Body of pancreas (tissue), 4 donors: ENCODE measurements at places on chromosomes 1 and 21. TPM values are rescaled to one million over a fixed set of nuclear protein-coding genes. Genes with fewer than 3 reads are reported as not detected.

DNA sequence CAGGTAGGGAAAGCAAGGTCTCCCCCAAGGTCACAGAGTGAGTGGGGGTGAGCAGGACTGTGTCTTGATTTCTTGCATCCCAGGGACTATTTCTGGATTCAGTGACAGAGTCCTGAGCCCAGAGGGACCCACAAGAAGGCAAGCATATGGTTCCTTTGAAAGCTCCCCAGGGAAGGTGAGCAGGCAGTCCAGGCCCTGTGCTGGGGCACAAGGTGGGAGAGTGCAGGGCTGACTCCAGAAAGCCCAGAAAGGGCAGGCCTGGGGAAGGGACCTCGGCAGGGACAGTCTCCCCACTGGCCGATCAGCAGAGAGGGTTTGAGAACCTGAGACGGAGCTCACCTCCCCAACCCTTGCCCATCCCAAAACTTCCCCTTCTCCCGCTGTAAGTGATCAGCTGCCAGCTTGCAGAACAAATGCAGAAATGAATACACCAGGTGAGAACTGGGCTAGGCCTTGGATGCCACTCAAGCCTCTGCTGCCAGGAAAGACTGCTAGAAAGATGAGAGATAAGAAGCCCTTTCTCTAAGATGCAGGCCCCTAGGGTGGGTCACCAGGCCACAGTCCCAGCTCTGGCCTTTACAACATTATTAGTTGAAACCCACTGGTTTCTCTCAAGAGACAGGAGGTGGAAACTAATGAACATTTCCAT lies 121.0 kb downstream of the GLIS1 start:
- no peak for DNase-seq

DNA sequence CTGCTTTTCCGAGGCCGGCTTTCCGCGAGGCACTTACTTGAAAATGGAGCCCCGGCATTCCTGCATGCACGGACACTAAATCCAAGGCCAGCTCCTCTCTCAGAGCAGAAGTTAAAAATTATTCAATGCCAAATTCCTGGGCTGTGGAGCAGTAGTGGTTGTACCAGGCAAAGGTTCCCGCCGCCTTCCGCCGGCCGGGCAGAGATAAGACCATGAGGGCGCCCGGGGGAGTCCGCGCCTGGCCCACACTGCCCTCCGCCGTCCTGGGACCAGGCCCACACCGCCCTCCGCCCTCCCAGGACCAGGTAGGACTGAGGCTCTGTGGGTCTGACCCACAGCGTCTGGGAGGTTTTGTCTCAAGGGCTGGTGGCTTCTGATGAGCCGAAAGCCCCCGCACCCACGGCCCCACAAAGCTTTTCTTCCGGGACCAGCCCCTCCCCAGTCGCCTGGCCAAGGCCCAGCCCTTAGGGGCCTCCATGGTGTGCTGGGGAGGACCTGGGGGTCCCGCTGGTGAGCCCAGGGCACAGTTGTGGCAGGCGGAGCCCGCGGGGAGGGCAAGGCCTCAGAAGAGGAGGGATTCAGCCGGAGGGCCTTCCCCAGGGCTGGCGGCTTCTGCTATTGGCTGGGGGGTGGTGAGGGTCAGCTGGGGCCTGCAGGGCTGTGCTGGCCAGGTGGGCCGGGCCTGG lies 12.7 kb upstream of the C1orf159 start:
- peak; percentile 63 for DNase-seq

The SPRR2D gene
- not detected for total RNA-seq

DNA sequence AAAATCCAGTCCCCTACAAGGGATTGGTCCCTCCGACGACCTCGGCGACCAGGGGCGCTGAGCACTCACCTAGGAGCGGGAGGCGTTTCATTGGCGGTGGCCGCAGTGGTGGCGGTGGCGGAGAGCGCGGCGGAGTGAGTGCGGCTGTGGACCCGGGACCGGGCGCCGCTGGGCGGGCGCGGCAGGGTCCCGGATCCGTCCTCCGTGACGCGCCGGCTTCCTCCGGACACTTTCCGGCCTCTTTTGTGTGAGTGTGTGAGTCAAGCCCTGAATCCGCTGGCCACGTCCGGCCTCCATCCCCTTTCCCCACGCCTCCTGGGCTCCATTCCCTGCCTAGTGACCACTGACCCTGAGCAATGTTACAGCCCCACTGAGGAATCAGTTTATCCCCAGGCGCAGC lies at the start of gene ADGRL4:
ADGRL4 (minus strand) TSS at position 167 of the 400 bp plus-strand sequence; CDS start at position 91, 76 bp downstream.
- peak; percentile 10 for DNase-seq

DNA sequence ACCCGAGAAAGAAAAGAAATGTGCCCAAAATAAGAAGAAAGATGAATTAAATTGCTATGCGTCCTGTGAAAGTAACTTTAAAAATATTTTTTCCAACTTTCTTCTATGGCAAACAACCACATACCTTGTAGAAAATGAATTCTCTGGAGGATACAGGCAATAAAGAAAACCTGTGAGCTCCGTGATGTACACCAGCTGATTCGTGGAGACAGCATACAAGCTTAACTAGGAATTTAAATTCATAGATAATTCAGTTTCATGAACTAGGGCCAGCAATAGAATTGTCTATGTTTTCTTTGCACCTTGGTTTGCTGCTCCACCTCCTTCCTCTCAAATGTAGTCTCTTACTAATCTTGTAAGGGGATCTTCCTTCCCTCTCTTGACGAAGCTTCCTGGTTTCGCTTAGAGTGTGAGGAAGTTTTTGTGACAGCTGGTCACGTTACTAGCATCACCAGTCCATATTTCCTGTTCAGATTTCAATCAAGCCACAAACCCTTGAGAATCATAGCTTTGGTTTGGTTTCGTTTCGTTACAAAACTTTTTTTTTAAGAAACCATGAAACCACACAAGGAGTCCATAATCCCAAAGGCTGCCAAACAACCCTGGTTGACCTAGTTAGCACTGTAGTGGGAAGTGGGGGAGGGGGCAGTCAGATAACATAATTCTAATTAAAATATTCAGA lies 35.8 kb downstream of the GREM2 start:
- no peak for DNase-seq

DNA sequence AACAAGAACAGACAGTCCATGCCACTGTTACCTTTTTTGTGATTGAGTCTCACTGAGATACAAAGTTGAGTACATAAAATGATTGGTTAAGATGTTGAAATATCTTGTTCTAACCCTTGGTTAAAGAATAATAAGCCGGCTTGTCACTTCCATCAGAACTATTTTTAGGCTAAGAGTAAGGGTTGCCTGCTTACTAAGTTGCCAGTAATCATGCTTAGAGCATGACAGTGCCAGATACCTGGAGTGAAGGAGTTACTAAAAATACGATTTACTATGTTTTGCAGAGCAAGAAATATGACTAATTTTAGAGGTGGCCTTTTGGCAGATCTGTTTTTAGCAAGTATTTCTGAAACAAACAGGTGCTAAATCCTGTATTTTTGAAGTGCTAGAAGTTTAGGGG lies 6.0 kb downstream of the HUNK start:
- DNase-seq: no peak

The IQCC gene
- total RNA-seq: 5.3 TPM

The GOLT1A gene
- 6.5 TPM for total RNA-seq

The FH gene
- total RNA-seq: 27.0 TPM

- DNase-seq: no peak
Measured at GRCh38 chr1:232943679-232944252, 6.6 kb upstream of the NTPCR start.

- DNase-seq: no peak
Measured at GRCh38 chr21:40053007-40053406, 185.8 kb downstream of the PCP4 start.

The RIPPLY3 gene
- not detected for total RNA-seq

The CASQ1 gene
- total RNA-seq: not detected

The PDC gene
- not detected for total RNA-seq

GRCh38 chr1:210428696-210429095 lies 100.0 kb downstream of the HHAT start:
- DNase-seq: no peak

DNA sequence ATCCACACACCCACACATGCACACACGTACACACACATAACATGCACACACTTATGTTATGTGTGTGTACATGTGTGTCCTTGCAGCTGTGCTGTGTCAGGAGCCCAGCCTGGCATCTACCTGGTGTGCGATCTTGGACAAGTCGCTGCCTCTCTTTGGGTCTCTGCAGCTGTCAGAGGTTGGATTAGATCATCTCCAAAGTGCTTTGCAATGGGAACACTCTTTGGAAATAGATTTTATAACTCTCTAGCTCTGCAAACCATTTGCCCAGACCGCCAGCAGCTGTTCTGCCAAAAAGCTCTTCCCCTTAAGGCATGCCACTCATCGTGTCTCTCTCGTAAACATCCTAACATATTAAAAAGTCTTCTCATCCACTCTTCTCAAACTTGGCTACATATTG lies 4.7 kb downstream of the PKP1 start:
- no peak for DNase-seq

GRCh38 chr1:83813576-83813975 lies 185.4 kb downstream of the TTLL7 start:
- no peak for DNase-seq

- no peak for DNase-seq
Measured at GRCh38 chr1:88612773-88613172, 71.3 kb upstream of the PKN2 start.

- DNase-seq: no peak
Measured at GRCh38 chr1:234649432-234650081, 39.6 kb upstream of the IRF2BP2 start.

The PTGER3 gene
- 15.0 TPM for total RNA-seq

The VASH2 gene
- not detected for total RNA-seq

GRCh38 chr1:40363721-40364120 lies 9.8 kb upstream of the SMAP2 start:
- DNase-seq: no peak

- no peak for DNase-seq
Measured at GRCh38 chr21:41613533-41613909, 105.6 kb upstream of the TMPRSS2 start.

GRCh38 chr1:174408146-174408545 lies 39.6 kb upstream of the GPR52 start:
- no peak for DNase-seq
